Ecto neural progenitor cell (in vitro differentiated cells): ENCODE measurements at places on chromosomes 2 and 18.

DNA sequence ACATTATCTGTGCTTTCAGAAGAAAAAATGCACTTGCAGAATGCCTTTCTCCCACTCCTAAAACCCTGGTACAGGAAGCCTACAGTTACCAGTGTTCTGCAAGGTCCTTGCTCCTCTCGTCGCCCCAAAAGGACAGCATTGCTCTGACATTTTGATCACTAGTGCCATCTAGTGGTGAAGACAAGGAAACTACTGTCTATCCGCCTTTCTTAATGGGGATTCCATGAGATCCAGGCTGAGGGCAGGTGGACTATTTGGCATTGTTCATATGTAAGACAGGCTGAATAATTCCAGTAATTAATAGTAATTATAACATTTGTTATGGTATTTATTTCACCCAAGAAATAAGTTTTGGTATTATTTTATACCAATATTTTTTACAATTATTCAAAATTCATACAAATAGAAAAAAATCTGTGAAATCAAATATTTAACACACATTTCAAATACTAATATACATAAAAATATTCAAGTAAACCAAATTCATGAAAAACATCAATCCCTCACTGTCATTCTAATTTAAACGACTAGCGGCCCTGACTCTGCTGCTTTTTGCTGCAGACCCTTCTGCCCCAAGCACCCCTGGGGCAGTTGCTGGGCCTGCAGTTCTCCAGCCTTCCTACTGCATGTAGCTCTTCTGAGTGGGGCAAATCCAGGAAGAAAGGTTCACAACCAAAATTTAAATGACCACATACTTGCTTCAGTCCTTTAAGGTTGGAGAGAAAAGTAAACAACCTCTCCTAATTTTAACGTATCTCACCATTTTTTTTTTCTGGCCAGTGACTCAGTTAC is 19.0 kb downstream of the TPGS2 start:
- DNase-seq: peak; percentile 49

- DNase-seq: no peak
Measured at GRCh38 chr2:54471221-54471711, 15.1 kb downstream of the SPTBN1 start.

- no peak for DNase-seq
Measured at GRCh38 chr2:78175645-78176044, 653.5 kb upstream of the LRRTM4 start.

GRCh38 chr2:132566379-132566778 is 103.6 kb downstream of the LYPD1 start:
- DNase-seq: no peak

- DNase-seq: peak; percentile 21
Measured at GRCh38 chr2:236665572-236666118, 96.0 kb downstream of the ACKR3 start.

GRCh38 chr2:126244937-126245336 is 411.0 kb upstream of the GYPC start:
- peak; percentile 71 for DNase-seq

GRCh38 chr18:10401930-10402329 is 52.5 kb upstream of the APCDD1 start:
- no peak for DNase-seq
